ENCODE measurements at places on chromosomes 16 and 17.

DNA sequence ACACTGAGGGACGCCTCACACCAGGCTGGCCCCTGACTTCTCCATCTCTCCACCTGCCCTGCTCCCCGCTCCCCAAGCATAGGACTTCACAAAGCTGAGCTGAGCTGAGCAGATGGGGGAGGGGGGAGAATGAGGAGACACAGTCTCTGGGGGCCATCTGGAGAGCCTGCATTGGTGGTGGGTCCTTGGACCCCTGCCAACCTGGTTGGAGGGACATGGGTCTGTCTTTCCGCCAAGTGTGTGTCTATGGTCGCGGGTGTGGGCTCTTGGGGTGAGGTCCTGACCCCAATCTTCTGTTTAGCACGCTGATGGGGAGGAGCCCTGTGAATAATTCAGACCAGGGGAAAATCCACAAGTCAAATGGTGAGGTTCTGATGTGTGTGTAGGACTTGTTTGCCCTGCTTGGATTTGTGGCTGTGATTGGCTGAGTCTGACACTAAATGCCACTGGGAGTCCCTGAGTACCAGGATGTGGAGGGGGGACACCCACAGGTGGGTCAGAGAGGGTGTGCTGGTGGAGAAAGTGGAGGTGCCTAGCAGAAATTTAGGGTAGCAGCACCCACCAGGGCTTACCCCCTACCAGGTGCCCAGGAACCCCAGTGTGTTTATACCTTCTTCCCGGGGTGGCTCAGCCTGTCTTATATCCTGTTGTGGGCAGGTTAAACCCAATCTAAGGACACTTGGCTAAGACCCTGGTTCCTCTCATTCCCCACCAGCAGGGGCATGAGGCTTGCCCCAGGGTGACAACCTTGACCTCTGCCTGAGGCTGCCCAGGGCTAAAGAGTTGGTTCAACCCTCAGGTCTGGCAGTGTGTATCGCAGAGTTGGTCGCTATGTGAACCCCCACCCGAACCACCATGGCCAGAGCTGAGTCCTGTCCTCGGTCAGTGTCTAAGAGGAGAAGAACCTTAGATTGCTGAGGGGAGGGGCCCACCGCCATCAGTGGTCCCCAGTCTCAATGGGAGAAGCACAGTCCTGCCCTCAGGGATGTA, 2.1 kb downstream of the FMNL1 start:
- DNase-seq, result no peak

GRCh38 chr17:48642059-48642842, 16.1 kb upstream of the HOXB9 start:
- DNase-seq, result no peak

- no peak for DNase-seq
Measured at GRCh38 chr17:78322858-78323455, 36.9 kb downstream of the SOCS3 start.

- DNase-seq, result no peak
Measured at GRCh38 chr16:74788108-74788507, 13.5 kb upstream of the FA2H start.

- DNase-seq, result peak; percentile 2
Measured at GRCh38 chr16:35391328-35391727, 1931.9 kb downstream of the TP53TG3F start.

DNA sequence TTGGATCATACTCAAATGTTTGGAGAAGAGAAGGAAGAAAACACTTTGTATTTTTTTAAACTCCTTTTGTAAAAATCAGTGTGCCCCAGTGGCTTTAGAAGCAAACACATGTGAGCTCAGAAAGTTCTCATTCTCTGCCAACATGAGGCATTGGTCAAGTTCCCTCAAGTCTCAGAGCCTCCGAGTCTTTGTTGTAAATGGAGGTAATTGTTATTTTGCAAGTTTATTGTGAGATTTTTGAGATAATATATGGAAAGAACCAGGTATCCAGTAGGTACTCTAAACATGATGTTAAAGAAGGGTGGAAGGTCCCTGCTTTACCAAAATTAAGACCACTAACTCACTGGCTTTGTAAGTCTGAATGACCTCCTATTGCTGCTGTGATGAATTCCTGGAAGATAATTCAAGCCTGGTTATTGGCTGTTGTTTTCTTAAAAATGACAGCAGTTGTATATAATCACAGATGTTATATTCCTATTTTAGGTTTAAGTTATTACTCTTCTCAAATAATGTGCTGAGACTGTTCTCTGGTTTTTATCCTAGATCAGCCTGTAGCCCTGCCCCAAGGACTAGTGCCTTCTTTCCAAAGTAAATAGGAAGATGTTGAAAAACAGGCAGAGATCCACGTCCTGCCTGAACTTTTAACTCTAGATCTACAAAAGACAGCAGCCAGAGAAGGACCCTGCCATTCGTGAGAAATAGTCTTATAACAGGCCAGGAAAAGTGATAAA, 2.4 kb downstream of the HLF start:
- DNase-seq, result no peak

- DNase-seq, result no peak
Measured at GRCh38 chr16:51919736-51920135, 627.2 kb downstream of the TOX3 start.

GRCh38 chr17:66076546-66077190, 115.3 kb downstream of the CEP112 start:
- DNase-seq, result peak; percentile 9

- DNase-seq, result no peak
Measured at GRCh38 chr17:57677858-57678257, 67.2 kb downstream of the CCDC182 start.

DNA sequence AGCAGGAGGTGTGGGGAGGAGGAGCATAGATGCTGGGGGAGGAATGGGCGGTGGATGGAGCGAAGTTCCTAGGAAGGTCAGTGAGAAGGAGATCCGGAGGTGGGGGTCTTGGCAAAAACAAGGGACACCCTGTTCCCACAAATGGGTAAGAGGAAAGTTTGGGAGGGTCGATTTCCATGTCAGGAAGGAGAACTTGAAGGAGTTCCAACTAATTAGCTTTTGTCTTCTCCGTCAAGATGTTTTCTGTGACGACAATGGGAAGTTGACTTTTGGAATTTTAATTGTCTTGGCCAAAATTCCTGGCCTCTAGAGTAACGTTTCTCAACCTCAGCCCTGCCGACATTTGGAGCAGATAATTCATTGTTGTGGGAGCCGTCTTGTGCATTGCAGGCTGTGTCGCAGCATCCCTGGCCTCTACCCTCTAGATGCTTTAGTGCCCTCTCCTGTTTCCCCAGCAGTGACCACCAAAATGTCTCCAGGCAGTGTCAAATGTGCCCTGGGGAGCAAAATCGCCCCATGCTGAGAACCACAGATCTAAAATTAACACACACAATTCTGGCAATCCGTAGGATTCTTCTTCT, 97.1 kb downstream of the PITPNC1 start:
- peak; percentile 20 for DNase-seq

DNA sequence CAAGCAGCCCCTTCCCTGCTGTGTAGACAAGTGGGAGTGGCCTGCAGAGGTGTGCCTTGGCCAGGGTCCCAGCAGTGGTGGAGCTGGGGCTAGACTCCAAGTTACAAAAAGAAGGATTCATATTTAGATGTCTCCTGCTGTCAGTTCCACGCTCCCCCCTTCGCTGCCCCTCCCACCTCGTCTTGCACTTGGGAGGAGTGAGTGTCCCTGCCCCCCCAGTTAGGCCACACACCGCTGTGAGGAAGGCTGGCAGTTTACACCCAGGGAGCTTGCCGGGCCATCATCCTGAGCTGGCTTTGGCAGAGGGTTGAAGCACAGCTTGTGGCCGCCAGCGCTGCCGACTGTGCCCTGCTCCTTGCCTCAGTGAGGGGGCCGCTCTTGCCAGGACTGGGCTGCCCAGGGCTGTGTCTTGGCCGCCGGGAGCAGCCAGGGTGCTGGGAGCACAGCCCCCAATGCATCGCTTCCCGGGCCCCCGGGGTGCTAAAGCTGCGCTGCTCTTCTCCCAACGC, 44.3 kb downstream of the ELAC2 start:
- DNase-seq, result no peak

DNA sequence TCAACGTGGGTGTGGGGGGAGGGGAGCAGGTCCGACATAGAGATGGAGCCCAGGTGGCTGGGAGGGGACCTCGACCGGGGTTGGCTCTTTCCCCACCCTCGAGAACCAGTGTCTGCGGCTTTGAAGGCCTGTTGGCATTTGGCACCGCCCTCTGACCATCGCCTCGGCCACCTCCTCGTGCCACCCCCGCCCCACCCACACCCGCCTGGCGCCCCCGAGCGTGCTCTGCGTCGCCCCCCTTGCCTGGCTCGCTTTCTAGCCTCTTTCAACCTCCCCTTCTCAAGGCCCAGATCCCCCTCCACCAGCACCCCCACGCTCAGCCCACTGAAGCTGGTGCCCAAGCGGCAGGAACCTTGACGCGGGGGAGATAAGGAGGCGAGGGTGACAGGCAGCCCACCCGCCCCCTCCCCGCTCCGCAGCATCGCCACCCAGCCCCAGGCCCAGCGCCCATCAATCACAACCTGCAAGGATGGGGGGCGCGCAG, 619 bp downstream of the CACNB1 start:
- no peak for DNase-seq

- DNase-seq, result peak; percentile 51
Measured at GRCh38 chr17:31524926-31525800, 133.7 kb downstream of the RAB11FIP4 start.

DNA sequence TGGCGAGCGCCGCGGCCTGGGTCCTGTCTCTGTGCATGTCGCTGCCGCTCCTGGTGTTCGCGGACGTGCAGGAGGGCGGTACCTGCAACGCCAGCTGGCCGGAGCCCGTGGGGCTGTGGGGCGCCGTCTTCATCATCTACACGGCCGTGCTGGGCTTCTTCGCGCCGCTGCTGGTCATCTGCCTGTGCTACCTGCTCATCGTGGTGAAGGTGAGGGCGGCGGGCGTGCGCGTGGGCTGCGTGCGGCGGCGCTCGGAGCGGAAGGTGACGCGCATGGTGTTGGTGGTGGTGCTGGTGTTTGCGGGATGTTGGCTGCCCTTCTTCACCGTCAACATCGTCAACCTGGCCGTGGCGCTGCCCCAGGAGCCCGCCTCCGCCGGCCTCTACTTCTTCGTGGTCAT, 6.8 kb downstream of the SSTR5 start:
- DNase-seq, result no peak

DNA sequence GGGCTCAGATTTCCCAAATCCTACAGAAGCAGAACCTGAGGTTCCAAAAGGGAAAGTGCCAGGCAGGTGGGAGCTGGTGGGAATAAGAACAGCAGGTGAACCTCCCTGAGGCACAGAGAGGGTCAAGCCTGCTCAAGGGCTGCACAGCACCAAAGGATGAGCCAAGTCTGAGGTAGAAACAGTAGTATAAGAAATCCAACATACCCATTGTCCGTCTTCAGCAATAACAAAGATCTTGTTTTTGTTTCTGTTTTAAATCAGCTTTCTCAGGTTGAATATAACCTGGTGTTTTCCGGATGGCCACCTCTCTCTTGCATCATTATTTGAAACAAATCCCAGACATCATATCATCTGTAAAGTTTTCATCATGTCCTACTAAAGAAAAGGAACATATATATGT, 10.6 kb upstream of the CES3 start:
- DNase-seq, result no peak

GRCh38 chr16:9061358-9061813, 30.1 kb upstream of the HAPSTR1 start:
- no peak for DNase-seq

- no peak for DNase-seq
Measured at GRCh38 chr17:5804251-5804650, 219.9 kb upstream of the NLRP1 start.

DNA sequence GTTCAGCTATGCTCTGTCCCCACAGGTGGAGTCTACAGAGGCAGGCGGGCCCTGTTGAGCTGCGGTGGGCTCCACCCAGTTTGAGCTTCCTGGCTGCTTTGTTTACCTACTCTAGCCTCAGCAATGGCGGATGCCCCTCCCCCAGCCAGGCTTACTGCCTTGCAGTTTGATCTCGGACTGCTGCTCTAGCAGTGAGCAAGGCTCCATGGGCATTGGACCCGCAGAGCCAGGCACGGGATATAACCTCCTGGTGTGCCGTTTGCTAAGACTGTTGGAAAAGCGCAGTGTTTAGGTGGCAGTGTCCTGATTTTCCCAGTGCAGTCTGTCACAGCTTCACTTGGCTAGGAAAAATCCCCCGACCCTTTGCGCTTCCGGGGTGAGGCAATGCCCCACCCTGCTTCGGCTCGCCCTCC, 89.1 kb downstream of the BCAS3 start:
- DNase-seq, result no peak

DNA sequence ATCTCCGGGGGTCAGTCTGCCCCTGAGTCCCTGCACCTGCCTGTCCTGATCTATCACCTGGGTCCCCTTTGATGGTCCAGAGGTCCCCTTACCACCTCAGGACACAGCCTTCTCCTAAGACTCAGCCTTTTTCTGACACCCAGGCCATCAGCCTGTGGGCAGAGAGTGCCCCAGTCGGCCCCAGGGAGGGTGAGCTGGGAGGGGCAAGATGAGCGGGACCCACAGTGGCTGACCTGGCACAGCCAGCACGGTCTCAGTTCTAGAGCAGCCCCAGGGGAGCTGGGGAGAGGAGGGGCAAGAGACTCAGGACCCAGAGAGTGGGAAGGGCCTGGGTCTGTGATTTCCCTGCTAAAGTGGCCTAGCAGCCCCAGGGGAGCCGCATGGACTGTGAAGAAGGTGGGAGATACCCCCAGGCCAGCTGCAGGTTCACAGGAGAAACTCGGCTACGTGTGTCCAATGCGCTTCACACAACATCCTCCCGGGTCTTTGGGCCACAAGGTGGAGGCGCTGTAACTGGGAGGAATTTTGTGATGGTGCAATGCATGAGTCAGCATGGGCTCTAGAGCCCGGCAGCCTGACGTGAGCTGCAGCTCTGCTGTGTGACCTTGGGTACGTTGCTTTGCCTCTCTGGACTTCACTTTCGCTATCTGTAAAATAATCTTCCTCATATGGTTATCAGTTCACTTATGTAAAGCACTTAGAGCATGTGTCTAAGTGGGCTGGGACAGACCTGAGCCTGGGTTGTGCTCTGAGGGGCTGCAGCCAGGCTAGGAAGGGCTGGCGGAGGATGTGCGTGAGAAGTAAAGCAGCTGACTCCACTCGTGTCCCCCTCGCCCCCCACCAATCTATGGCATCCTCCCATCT, 67.2 kb upstream of the LHX1 start:
- no peak for DNase-seq

DNA sequence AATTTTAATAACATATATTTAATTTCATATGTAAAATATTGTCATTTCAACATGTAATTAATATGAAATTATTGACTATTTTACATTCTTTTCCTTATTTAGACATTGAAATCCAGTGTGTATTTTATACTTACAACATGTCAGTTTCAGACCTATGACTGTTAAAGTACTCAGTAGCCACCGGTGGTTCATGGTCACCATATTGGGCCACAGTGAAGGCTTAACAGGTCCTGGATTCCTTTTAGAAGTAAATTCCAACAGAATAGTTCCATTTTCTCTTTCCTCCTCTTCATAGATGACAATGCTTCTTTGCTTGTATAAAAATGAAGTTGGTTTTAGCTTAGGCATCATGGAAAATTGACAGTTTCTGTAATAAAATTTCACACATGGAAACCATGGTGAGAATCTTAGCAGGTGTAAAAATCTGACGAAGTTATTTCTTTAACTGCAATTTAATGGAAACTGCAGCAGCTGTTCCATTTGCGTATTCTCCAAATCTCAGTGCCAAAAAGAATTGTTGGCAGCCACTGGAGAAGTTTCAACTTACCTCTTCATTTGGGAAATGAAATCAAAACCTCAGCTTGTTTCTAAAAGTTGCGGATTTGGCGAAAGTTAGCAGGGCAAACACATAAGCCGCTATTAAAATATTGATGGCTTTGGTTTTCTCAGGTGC, 231.1 kb downstream of the CDH13 start:
- DNase-seq, result no peak

- DNase-seq, result no peak
Measured at GRCh38 chr16:28983644-28984043, 1.2 kb upstream of the LAT start.
